Kidney capillary endothelial cell (primary cell): ENCODE measurements at places on chromosomes 1 and 21.

DNA sequence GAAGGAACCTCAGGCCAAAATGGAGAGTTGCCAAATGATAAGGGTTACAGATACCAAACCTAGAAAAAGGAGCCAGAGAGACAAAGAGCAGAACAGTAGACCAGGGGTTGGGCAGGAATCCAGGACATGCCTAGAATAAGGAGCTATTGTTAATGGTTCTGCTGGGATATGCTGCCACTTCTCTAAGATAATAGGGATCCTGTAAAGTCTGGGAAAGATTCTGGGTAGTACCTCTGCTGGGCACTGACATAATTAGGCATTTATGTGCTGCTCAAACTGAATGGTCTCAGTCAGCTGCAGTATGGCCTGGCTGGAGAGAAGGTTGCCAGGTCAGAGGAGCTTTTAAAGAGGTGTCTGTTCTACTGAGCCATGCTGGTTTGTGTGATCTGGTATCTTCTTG is 19.9 kb upstream of the NRIP1 start:
- DNase-seq = no peak

DNA sequence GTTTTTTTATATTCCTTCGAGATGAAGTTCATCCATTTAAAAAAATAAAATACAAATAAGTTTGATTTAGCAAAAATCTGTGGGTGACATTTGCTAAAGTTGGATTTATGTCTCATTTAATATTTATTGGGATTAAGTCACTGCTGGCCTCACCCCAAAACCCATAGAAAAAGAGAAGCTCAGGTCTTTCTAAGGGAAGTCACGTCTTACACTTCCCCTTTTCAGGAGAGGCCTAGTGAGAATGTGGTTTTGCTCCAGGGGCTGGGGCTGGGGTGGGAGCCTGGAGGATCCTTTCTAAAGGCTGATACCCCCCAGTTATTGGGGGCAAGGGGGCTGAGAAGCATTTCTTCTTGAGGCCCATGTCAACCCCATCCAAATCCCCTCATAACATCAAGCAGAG is 300.3 kb downstream of the DSCAM start:
- no peak for DNase-seq

DNA sequence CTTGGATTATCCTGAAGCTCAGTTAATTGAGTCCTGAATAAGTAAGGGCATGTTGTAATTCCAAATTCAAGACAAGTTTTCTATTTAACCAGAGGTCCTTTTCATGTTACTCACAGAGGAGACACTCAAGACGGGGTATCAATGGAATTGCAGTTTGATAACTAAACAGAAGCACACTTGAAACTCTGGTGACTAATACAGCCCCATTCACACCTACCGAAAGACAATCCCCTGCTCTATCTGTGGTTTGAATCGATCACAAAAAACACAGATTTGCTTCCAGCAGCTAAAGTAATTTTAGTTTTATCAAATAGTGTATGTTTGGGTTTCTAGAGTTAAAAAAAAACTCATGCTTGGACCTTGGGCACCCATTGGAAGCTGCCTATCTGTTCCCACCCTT is 60.4 kb downstream of the TEX35 start:
- DNase-seq = no peak

DNA sequence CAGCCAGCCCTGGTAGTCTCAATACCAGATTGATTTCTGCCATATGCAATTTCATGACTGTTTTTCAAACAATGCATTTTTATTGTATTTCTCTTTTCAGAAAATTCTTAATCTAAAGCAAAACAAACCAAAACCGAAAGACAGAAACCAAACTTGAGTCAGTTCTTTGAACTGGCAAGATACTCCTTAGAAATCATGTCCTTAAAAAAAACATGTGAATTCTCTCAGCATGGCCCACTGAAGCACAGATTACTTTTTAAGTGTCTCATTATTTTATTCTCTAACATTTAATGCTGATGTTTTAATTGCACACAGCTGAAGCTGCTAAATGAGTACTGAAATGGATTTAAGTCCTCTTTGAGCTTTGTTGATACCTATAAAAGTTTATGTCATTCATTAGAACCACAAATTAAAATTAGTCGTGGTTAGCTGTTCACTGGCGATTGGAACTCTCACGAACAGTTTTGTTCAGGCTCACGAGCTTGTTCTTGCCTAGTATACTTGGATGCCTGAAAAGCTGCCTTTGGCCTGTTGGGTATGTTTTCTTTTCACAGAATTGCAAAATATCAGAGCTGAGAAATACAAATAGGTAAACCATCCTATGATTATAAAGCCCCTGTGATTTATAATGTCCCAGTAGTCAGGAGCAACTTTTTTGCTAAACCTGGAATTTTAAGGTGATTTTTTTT is 87.5 kb downstream of the CAMTA1 start:
- DNase-seq = no peak

GRCh38 chr1:239616673-239617072 is 230.3 kb downstream of the CHRM3 start:
- DNase-seq = no peak

DNA sequence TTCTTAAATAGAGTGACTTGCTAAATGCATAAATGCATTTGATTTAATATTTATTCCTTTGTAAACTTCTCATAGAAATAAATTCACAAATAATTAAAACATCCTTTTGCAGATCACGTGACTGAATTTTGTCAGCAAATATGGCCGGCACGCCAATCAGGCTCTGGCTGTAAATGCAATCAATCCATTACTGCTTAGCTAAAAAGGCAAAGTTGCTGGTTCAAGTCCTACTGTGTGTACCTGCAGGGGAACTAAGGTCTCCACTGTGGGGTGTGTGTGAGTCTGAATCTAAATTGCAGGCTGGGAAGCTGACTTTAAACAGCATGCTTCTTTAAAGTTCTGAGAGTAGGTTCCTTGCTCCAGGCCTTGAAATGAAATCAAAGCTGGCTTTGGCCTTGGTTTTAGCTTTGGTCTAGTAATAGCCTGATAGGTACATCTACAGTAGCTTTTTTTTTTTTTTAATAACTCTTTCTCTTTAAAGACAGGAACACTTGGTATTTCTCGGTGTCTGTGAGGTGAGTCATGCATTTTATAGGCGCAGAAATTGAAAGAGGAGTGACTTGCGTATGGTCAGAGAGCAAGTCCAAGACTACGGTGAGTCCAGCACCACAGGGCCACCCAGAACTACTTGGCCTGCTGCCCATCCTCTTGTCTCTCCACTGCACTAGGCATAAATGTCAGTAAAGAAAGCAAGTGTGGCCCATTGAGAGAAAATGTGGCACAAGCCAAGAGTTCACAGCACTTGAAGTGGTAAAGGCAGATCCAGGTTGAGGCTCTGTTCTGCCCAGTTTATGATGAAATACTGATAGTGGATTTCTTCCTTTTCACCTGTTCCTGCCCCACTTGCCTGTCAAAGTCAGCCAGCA is 36.2 kb upstream of the LYST start:
- DNase-seq = no peak

GRCh38 chr1:44453798-44454349 is 48.8 kb downstream of the RNF220 start:
- DNase-seq = no peak

DNA sequence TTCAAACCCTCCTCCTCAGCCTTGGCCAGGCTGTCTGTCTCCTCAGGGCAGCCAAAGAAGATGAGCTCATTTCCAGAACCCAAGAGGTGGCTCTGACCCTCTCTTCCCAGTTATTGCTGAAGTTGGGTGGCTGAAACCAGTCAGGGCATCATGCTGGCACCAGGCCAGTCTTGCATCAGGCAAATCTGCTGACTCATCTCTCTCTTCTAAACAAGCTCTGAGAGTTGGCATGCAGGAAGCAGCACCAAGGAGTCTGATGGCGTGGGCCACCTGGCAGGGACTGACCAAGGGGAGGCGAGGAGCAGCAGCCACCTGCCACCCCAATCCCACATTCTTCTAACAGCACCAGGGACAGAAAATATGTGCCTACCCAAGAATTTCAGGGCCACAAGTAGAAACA is 104.8 kb upstream of the ATP1A1 start:
- peak; percentile 10 for DNase-seq

- DNase-seq = no peak
Measured at GRCh38 chr1:218547957-218548730, 203.0 kb downstream of the TGFB2 start.

- no peak for DNase-seq
Measured at GRCh38 chr1:170214117-170215032, 68.6 kb downstream of the NTMT2 start.

DNA sequence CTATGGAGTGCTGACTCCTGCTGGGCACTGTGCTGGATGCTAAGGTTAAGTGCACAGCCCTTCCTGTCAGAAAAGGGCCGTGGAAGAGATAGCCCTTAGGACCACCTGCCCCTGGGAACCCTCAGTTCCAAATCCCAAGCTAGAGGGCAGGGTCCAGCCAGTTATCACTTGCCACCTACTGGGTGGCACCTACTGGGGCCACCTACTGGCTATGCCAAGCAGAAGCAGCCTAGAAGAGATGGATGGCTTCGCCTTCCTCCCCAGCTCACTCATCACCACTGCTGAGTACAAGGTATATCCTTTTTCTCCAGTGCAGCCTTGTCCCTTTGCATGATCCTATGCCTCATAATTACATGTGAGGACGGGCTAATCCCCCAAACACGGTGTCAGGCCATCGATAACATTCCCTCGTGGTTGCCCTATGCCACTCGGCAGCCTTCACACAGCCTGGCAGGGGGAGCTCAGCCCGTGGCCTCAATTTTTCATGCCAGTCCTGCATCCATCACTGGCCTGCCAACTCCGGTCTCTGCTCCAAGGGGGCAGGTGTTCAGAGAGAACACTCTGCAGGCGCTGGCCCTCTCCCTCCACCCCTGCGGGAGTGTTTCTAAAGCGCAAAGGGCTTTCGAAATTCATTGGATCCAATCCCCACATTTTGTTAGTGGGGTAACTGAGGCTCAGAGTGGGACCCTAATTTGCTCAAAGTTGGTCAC is 49.0 kb downstream of the SYT2 start:
- no peak for DNase-seq

- DNase-seq = no peak
Measured at GRCh38 chr1:93426181-93426580, 21.7 kb upstream of the FNBP1L start.

GRCh38 chr1:211318576-211319280 is 7.9 kb upstream of the TRAF5 start:
- no peak for DNase-seq

DNA sequence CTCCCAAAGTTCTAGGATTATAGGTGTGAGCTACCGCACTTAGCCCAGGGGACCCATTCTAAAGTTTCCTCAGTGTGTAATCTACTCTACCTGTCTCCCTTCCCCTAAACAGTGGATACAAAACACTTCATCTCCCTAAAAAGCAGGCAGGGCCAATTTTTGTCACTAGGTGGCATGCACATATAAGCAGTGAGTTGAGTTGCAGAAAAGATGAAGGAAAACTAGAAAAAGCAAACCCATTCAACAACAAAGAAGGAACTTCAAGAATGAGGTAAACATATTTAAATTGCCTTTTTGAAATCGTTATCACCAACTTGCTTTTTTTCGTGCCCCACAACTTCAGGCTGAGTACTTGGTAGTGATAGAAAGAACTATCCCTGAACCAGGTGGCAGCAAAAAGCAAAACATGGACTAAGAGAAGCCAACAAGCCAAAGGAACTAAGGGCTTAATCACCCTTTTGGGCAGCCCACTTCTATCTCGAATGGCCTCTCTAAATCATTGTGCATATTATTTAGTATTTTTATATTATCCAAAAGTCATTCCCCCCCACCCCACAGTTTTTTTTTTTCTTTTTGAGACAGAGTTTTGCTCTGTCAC is 19.7 kb upstream of the ALDH9A1 start:
- peak; percentile 55 for DNase-seq

GRCh38 chr1:70005386-70006034 is 199.9 kb downstream of the LRRC40 start:
- no peak for DNase-seq

- DNase-seq = no peak
Measured at GRCh38 chr21:43372663-43373361, 54.1 kb downstream of the SIK1 start.

DNA sequence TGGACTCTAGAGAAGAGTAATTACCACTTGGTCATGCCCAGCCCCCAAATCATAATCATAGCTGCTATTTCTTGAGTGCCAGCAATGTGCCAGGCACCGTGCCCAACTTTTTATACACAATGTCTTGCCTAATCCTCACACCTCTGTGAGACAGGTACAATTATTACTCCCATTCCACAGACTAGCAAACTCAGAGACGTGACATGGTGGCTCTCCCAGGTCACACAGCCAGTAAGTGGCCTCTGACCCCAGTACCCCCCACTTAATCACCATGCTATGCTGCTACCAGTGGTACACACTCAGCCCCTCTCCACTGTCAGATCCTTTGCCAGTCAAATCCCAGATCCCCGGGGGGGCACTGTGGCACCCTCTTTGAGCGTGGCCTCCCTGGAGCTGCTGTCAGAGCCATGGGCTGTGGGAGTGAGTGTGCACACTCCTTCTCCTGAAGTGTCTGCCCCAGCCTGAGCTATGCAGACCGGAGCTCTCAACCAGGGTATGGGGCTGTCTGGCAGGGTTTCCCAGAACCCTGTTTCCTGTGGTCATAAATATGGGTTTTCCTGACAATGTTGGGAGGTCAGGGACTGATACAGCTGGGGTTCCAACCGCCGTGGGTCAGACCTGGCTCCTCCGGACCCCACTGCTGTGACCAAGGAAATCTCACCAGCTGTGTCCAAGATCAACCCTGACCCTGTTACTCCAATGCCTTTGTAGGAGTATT is 51.8 kb downstream of the LACTBL1 start:
- no peak for DNase-seq

DNA sequence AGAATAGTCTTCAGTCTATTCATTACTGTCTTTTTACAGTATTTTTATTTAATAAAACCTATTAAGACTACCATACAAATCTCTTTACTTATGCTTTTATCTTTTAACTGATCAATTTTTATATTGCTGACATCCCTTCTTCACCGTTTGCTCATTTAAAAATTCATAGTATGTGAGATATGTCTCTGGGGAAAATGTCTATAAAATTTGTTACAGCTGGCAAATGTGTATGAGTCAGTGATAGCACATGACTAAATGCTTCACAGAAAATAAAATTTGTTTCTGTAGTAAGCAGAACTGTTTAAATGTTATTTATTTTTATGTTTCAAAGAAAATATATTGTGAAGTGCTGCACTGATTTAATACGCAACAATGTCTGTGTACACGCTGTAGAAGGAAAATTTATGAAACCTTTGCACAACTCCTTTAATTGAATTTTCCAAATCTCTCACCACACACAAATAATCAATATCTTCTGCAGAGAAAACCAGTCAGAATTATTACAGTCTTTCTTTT is 74.2 kb downstream of the ITGB3BP start:
- DNase-seq = no peak

DNA sequence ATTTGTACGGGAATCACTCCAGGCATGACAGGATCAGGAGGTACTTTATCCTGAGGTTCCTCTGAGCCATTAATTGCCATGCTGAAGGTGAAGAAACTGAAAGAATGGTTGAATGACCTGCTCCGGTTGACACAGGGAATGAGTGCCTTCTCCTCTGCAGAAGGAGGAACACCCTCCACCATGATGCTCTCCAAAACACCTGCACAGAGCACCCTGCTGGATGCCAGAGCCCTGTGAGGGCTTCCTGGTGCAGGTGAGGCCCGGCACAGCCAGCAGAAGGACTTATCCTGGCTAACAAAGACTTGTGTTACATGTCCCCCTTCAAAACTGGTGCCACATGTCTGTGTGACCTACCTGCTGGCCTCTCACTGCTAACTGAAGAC is 14.3 kb upstream of the LBR start:
- no peak for DNase-seq

- DNase-seq = no peak
Measured at GRCh38 chr1:227190321-227190720, 128.0 kb downstream of the CDC42BPA start.
